ENCODE measurements at places on chromosomes 13 and 19.

DNA sequence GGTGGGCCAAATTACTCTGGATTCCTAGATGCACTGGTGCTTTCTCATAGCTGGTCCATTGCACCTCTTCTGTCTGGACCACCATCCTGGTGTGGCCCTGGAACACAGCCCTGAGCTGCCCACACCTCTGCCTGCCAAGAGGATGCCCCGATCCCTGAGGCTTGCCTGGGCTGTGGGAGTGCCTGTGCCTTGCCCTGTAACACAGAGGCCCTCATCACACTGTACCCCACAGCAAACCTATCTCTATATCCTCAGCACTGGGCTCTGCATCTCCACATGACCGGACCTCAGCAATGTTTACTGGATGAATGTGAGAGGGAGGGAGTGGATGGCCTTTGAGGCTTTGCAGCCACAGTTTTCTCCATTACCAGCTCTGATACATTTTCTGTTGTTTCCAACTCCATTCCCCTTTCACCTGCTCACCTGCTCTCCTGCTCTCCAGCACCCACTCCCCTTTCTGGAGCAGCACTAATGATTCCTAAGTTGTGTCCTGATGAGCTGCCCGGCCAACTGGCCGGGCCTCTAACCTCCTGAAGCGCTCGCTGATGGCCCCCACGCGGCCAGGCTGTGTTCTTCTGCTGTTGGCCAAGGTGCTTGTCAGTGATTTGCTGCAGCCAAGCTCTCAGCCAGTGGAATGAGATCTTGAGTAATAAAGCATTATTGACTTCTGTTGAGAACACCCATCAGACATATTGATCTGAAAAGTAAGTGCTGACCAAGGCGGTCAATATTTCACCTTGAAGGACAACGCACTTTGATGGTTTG lies 232.6 kb downstream of the TEX29 start:
- DNase-seq, result no peak

DNA sequence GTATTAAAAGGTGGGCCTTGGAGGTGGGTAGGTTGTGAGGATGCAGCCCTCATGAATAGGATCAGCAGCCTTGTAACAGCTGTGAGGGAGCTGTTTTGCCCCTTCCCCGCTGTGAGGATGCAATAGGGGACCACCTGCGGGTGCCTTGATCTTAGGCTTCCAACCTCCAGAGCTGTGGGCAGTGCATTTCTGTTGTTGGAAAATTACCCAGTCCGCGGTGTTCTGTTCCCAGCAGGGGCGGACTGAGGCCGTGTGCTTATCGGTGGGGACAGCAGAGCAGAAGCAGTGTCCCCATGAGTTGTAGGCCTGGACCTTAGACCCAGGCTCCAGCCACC lies 54.8 kb upstream of the TEX29 start:
- DNase-seq, result no peak

- DNase-seq, result no peak
Observed at GRCh38 chr19:39969266-39969665, 1.7 kb upstream of the PSMC4 start.

- DNase-seq, result no peak
Observed at GRCh38 chr13:53238261-53238660, 209.6 kb downstream of the OLFM4 start.

- no peak for DNase-seq
Observed at GRCh38 chr13:98083507-98083906, 59.4 kb upstream of the FARP1 start.

All from Ammon's horn (tissue), 1 donor.